ENCODE measurements at places on chromosomes 3 and 15. TPM values are rescaled to one million over a fixed set of nuclear protein-coding genes. Genes with fewer than 3 reads are reported as not detected.

The HYAL1 gene
- 1.2 TPM for total RNA-seq

The CPNE9 gene
- not detected for total RNA-seq

The SIDT1 gene
- total RNA-seq: 3.1 TPM

The NRG4 gene
- total RNA-seq: not detected

The DET1 gene
- total RNA-seq: 12.1 TPM

The CCR8 gene
- 1.1 TPM for total RNA-seq

The SNX22 gene
- total RNA-seq: 1.7 TPM

The GOLGA6B gene
- total RNA-seq: 0.21 TPM

The POLG gene
- total RNA-seq: 44.7 TPM

The CCDC13 gene
- 1.1 TPM for total RNA-seq

The GALK2 gene
- 45.1 TPM for total RNA-seq

The P2RY1 gene
- total RNA-seq: 16.9 TPM

The GPR15 gene
- not detected for total RNA-seq

The PIF1 gene
- 3.7 TPM for total RNA-seq

The PTX3 gene
- 3.5 TPM for total RNA-seq

The EFCC1 gene
- total RNA-seq: 1.3 TPM

The SNTN gene
- not detected for total RNA-seq

The NPAP1 gene
- not detected for total RNA-seq

The P2RY14 gene
- total RNA-seq: 2.9 TPM

The BCHE gene
- total RNA-seq: 44.0 TPM

The PHC3 gene
- total RNA-seq: 54.3 TPM

All from tongue (tissue), 3 donors.